CD4-positive, alpha-beta T cell treated with Interleukin-1 beta for 1 hour (primary cell): ENCODE measurements at places on chromosomes 2 and 18.

GRCh38 chr2:70767079-70767698 is 811 bp downstream of the ADD2 start:
- DNase-seq, result peak; percentile 4

GRCh38 chr2:112938904-112939303 is 27.9 kb downstream of the IL37 start:
- DNase-seq, result no peak

- DNase-seq, result peak; percentile 69
Measured at GRCh38 chr2:98654699-98655495, 46.5 kb downstream of the UNC50 start.

GRCh38 chr2:134669731-134670669 is 48.8 kb downstream of the TMEM163 start:
- peak; percentile 73 for DNase-seq

DNA sequence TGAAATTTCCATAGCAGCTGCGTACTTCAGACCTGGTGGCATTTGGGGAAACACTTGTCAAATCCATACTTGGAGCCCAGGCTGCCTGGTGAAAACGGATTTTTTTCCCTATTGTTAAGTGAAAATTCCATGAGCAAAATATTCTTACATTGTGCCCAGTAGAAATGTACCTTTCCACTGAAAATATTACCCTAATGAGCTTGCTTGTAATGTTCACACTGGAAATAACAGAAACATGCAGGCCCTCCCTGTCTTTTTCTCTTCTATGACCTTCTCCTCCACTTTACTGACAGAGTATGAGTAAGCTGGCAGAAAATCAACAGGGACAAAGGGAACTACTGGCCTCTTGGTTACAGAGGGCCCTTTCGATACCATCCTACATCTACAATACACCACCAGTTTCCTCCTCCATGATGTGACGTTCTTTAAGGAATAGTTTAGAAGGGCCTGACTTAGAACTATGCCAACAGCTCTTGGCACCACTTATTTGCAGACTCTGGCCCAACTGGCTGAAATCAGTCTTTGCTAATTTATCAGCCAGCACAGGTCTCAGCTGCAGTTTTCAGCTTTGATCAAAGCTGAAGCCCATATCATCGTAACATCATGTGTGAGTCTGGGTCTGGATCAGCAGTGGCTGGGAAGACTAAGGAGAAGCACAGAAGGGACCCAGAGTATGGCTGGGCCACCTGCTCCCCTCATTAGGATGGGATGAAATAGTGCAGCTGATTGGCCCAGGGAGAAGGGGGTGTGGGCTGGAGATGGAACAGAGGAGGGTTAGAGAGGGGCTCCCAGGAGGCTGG is 272.2 kb upstream of the ID2 start:
- no peak for DNase-seq

DNA sequence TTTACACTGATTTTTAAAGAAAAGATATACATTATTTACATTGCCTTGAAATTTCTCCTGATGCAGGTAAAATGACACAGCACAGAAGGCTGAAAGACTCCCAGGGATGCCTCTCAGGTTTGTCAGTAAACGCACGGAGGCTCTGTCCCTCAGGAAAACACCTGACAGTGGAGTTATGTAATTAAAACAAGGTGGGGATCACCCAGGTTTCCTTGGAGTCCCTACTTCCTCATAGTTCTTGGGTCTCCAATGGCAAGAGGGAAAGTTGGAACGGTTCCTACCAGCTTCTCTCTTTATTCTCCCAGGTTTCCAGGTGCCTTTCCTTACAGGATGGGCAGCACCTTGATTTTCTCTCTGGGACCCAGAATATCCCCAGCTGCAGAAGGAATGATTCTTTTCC is 654.8 kb downstream of the SLC4A3 start:
- DNase-seq, result no peak

DNA sequence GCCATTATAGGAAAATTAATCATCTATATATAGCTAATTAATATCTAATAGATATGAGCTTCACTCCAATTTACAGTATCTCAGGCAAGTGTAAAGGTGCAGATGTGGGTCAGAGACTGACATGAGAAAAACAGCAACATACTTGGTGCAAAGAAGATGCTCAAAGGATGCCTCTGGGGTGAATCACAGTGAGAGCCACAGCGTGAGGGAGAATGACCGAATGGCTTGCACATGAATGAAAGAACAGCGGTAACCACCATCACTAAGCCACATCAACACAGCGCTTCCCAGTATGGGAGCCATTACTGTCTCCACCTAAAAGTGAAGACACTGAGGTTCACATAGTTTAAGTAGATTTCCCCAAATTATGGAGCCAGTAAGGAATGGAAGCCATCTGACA is 423.4 kb upstream of the ID2 start:
- no peak for DNase-seq

DNA sequence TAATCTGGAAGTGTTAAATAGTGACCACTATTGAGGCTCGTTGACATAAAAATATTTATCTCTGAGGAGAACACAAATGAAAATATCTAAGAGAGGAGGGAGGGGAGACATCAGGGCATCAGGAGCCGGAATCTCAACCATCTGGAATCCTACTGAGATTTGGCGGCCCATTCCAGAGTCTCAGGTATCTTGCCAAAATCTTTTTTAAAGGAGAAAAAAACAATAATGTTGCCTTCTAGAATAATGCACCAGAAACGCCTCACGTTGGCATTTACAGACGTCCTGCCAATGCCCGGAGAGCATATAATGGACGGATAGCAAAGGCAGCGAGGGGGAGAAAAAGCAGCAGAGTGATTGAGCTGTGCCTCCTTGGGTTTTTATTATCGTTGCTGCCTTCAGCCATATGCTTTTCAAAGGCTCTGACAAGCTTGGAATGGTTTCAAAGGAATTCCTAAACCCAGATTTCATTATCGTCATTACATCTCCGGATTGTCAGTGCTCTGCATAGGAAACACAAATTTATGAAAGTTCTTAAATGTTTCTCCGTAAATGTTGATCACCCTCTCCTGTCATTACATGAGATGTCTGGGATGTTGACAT is 30.9 kb upstream of the EGR4 start:
- no peak for DNase-seq

DNA sequence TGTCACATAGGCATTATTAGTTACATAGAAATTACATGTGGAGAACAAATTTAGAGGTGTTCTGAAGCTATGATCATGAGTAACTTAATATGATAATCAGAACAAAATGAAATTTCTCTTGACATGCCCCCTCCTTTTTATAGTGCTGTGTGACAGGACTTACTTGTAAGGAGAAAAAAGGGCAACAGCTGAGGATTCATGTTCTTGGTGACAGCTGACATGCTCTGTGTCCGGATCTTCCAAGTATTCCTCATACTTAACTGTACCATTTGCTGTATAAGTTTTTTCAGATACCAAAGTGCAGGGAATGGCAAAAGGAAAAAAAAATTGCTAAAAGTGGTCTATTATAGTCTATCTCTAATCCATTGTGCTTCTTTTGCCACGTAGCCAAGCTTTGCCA is 3.5 kb upstream of the MYL1 start:
- DNase-seq, result no peak

DNA sequence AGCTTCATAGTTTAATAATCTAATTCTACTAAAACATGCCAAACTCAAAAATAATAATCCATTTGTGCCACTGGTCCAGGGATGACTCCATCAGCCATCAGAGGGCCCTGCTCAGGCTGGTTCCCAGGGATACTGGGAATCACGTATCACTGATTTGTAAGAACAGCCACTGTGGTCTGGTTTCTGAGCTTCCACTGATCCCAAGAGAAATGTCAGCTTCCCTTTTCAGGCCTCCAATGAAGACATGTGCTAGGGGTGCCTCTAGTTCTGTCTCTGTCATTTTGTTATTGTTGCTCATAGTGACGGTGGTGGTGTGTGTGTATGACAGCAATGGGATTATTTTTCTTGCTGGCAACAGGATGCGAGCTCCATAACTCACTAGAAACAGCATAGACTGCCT is 83.2 kb downstream of the CELF4 start:
- no peak for DNase-seq

GRCh38 chr2:173831312-173832229 is 133.6 kb downstream of the SP3 start:
- no peak for DNase-seq

DNA sequence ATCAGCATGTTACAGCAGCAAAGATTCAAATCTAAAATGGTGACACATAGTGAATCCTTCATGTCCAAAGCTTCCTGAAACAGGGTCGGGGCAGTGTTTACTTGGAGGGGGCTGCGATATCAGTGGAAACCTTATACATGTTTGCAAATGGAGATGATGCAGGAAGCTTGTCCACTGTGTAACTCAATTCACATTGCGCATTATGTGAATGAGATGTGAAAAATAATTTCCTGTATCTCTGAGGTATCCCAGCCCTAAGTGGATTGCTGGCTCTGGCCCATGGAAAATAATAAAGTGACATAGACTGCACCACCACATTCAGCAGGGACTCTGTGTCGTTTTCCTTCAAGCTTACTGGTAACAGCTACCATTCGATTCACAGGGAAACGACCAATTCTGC is 505.5 kb downstream of the GALR1 start:
- DNase-seq, result no peak

DNA sequence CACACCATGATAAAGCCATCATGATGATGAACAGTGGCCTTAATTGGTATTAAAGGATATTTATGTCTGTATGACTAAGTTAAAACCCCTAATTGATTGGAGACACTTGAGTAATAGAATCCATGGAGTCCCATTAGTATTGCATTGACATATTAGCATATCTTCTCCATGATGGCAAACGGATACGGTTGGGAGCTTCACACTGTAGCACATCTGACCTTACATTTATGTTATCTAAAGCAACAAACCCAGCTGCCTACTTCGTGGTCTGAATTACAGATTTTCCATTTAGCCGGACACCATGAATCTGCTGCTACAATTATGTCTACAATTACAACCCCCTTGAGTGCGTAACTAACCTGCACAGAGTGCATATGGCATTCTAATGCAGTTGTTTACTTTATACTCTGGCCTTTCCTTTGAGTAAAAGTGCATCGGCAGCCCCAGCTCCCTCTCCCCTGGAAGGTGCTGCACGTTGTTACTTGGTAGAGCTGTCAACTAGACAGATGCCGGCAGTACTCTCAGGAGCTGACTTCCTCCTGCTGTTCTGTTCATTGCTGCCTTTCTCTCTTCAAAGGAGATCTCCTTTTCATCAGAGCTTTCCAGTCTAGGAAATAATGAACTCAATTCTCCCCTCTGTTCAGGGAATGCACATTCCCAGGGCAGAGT is 92.1 kb downstream of the LRRC30 start:
- no peak for DNase-seq

GRCh38 chr2:158181171-158181570 is 79.5 kb downstream of the UPP2 start:
- no peak for DNase-seq

GRCh38 chr18:3603421-3604234 is 153.7 kb downstream of the TGIF1 start:
- peak; percentile 37 for DNase-seq

DNA sequence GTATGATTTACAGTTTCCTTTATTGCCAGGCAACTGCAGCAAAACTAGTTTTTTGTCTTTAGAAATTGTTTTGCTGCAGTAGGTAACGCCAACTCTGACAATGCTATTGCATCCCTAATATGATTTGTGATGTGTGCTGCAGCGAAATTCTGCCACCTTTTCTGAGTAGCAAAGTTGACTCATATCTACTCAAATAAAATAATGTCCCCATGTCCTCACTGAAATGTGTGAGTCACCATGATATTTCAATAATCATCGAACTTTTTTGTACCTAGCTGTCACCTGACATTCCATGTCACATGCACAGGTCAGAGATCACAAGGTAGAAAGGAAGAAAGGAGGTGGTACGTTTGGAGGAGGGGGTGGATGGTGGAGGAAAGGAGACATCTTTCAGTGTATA is 205.0 kb downstream of the RAD51AP2 start:
- DNase-seq, result no peak

GRCh38 chr18:74148543-74149070 is 284 bp downstream of the TIMM21 start:
- DNase-seq, result no peak

DNA sequence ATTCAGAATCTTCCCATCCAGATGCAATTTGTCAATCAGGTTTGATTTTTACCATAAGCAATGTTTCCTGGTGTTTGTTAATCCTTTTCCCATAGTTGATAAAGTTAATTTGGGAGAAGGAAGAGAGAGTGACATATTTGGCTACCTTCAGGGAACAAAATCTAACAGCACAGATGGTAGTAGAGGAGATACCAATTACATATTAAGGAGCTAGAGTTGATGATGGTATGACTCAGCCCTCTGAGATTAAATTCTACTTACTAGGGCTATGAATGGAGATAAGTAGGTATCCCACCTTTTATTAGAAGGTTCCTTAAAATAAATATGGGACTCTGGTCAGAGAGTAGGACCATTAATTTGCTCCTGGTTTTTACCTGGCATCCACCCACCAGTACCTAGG is 139.7 kb downstream of the EHBP1 start:
- no peak for DNase-seq

- DNase-seq, result no peak
Measured at GRCh38 chr2:113760400-113760799, 4.0 kb upstream of the SLC35F5 start.

GRCh38 chr2:12774395-12774727 is 57.6 kb downstream of the TRIB2 start:
- DNase-seq, result no peak

DNA sequence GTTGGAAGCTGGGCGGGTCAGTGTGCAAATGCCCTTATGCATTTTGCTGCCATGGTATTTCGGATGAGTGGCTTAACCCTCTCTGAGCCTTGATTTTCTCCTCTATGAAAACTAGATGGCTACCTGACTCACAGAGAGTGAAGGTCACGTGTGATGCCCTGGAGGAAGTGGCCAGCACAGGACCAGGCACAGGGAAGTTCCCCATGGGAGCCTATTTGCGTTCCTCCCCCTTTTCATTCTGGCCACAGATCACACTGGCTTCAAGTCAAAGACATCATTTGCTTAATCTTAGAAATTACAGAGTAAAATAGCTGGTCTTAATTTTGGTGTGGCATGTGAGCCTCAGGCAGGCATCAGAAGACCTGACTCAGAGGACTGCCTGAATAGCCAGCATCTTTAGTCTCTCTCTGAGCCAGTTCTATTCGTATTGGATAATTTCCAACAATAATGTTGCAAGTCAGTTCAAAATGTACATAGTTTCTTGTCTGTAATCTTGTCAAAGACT is 57.6 kb upstream of the CD302 start:
- no peak for DNase-seq

- no peak for DNase-seq
Measured at GRCh38 chr2:108184419-108184818, 55.3 kb upstream of the SULT1C3 start.

DNA sequence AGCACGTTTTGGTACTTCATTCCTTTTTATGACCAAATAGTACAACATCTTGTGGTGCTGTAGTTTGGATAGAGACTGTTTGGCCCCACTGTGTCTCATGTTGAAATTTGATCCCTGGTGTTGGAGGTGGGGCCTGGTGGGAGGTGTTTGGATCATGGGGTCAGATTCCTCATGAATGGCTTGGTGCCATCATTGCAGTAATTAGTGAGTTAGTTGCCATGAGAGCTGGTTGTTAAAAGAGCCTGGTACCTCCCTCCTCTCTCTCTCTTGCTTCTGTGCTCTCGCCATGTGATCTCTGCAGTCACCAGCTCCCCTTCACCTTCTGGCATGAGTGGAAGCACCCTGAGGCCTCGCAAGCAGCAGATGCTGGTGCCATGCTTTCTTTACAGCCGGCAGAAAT is 50.9 kb downstream of the NCAPH start:
- no peak for DNase-seq

- no peak for DNase-seq
Measured at GRCh38 chr18:50457639-50458038, 82.8 kb downstream of the SKA1 start.
